ENCODE measurements at places on chromosomes 7 and 10. TPM values are rescaled to one million over a fixed set of nuclear protein-coding genes. Genes with fewer than 3 reads are reported as not detected.
A peak's percentile ranks its signal among the peaks of the same experiment; 100 is the strongest.

GRCh38 chr7:131721660-131722059 is 165.2 kb upstream of the PODXL start:
- no peak for DNase-seq

GRCh38 chr7:158396982-158397862 is 190.4 kb downstream of the PTPRN2 start:
- no peak for DNase-seq

GRCh38 chr10:48450741-48451466 is 144.4 kb downstream of the MAPK8 start:
- peak; percentile 41 for DNase-seq

The VAX1 gene
- total RNA-seq: not detected

DNA sequence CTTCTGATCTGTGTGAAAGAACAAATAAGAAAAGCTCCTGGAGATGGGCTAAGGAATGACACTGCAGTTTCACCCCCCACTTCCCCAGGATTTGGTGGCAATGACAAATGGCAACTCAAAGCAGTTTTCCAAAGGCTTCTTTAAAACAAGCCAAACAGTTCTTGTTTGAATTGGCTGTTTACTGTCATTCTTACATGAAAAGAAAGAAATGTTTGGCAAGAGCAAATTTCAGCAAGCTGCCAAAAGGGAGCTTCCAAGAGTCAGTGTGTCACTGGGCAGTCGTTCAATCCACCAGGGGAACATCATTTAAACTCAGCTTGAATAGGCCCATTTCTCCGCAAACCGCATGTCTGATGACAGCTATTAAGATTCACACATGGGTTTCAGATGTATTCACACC is 119.0 kb upstream of the RHOBTB1 start:
- DNase-seq: peak; percentile 67

DNA sequence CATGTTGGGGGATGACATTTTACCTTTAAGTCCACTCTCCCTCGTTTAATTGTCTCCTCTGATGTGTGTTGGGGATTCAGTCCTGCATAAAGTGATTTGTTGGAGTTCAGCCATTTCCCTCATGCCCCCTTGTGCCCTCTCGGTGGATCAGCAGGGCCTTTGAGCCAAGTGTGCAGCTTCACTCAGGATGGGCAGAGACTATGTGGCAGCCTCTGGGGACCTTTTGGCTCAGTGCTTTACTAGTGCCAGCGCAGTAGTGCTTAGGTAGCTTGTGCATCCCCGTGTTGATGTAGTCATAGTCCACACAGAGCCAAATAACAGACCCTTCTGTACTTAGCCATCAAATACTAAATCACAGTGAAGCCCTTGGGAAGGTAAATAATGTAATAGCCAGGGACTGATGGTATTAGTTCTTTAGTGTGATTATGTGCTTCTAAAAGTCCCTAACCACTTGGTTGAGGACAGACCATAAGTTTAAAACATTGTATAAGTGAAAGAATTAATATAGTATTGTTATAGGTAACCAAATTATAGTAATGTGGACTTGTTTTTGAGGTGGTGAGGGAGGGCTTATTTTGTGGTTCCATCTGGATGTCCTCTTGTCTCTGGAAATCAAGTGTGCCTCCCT is 11.4 kb downstream of the BUB3 start:
- DNase-seq: no peak

The KLF14 gene
- not detected for total RNA-seq
